ENCODE measurements at places on chromosomes 6 and 20.

DNA sequence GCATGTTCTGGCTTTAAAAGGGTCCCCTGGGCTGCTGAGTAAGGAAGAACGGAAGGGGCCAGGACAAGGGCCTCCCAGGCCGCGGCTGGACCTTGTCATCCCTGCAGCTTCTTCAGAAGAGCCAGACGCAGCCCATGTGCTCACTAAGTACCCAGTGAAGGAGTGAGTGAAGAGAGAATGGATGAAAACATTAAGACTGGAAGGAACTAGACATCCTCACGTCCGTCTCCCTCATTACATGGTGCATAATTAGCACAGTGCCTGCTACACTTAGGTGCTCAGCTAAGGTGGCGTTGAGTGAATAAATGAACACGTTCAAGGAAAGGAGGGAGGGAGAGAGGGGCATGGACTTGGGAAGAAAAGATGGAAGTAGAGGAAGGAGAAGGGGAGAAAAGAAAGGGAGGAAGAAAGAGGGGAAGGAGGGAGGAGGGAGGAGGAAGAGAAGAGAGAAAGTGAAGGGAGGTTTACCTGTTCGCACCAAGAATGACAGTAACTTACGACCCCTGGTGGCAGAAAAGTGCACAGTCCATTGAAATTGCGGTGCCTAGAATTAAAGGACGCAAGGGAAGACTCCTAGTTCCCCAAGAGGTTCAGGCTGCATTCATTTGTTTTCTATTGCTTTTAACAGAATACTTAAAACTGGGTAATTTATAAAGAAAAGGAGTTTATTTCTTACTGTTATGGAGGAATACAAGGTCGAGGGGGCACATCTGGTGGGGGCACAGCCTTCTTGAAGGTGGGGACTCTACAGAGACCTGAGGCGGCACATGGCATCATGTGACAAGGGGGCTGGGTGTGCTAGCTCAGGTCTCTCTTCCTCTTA is 8.0 kb downstream of the TP53RK start:
- peak; percentile 60 for DNase-seq

DNA sequence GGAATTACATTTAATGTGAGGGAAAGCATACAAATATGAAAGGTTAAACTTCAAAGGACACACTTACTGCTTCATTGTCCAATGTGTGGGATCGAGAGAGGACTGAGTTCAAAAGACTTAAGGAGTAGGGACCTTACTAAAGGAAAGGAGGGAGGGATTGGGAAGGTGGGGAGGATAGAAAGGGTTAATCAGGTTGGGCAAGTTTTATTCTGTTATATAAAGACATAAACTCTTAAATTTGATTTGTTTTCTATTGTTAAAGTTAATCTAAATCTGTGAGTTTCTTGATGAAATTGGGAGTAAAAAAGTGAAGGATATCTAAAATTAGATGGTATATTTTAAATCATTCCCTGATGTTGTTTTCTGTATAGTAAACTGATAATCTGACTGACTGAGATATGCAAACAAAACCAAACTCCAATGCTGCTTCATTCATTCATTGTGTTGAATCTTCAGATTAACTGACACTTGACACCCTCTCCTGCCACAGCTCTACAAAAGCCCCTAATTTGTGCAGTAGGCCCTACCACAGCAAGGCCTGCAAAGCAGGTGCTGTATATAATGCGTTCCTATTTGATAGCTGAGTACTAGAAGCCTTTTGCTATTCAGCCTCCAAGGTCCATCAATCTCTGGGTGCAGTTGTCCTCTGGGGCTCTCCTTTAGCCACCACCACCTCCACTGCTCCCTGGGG is 1.3 kb upstream of the UBE2J1 start:
- DNase-seq = no peak

GRCh38 chr6:117601811-117602150 is 530 bp downstream of the GOPC start:
- DNase-seq = peak; percentile 51

DNA sequence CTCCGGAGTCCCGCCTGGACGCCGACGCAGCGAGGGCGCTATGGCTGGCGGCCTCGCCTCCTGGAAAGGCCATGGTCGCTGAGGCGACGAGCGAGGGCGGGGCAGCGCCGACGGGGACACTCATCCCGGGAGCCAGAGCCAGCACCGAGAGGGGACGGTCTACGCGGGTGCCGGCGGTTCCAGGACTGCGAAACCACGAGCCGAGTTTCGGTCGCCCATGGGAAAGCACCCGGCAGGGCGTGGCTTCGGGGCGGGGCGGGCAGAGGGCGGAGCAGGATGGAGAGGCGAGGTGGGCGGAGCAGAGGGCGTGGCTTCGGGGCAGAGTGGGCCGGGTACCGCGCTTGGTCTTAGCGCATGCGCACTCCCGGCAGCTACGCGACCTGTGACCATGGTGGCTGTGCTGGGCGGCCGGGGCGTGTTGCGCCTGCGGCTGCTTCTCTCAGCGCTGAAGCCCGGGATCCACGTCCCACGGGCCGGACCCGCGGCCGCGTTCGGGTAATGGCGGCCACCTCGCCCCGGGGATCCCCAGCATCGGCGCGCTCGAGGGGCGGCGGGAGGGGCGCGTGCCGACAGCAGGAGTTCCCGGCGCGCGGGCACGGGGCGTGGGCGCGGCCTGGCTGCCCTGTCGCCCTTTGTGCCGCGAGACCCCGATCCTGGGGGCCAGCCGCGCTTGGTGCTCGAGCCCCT is at the start of gene BPHL:
Gene BPHL (plus strand): TSS at position 359 of the 687 bp plus-strand sequence. CDS start 30 bp downstream, at position 389.
- peak; percentile 100 for DNase-seq

GRCh38 chr20:12815778-12816408 is 192.9 kb upstream of the SPTLC3 start:
- DNase-seq = no peak

GRCh38 chr6:157656437-157656997 is 166.5 kb upstream of the SNX9 start:
- DNase-seq = no peak

- no peak for DNase-seq
These were observed 31.0 kb downstream of the POM121L2 start for GRCh38 chr6:27281105-27281539.

DNA sequence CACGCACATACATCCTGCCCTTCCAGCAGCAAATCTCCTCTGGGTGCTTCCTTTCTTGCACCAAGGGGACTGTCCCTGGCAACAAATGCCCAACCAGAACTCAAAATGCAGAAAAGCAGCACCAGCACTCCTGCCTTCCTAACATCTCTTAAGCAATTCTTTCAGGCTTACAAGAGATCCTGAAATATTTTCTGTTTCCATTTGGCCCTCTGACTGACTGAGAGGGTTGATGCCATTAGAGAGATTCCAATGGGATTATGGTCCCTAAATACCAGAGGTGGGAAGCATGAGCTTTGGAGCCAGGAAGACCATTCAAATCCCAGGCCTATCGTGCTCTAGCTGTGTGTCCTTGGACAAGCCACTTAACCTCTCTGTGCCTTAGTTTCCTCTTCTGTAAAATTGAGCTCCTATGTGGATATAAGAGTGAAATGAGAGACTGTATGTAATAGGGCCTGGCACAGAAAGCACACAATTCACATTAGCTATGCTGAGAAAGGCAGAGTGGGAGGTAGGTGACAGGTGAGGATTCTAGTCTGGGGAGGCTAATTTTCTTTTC is 56.8 kb downstream of the PRDM1 start:
- DNase-seq = no peak

GRCh38 chr20:22836211-22836610 is 198.9 kb upstream of the SSTR4 start:
- DNase-seq = no peak

DNA sequence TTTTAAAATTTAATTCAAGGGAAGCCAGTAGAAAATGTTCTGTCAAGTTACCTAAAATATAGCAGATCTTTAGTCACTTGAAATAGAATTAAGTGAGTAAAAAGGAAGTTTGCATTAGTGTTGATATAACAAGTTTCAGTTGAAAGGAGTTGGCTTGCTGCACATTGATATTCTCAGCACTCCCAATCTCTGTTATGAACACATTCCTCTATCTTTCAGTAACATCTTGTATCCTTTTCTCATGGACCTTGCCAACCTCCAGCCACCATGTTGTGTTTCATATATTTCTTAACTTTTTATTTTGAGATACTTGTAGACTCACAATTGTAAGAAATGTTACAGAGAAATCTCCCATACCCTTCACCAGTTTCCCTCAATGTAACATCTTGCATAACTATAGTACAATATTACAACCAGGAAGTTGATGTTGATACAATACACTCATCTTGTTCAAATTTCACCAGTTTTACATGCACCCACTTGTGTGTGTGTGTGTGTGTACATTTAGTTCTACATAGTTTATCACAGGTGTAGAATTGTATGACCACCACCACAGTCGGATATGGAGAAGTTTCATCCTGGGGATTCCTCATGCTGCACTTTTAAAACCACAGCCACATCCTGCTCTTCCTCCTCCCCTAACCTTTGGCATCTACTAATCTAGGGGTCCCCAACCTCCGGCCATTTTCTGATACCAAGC is 20.2 kb upstream of the PAQR8 start:
- DNase-seq = no peak

- DNase-seq = no peak
These were observed 87.8 kb downstream of the L3MBTL3 start for GRCh38 chr6:130105996-130106704.

GRCh38 chr6:152078001-152078400 is 270.5 kb downstream of the ESR1 start:
- no peak for DNase-seq

- DNase-seq = no peak
These were observed 12.9 kb upstream of the FOXA2 start for GRCh38 chr20:22597303-22597702.

DNA sequence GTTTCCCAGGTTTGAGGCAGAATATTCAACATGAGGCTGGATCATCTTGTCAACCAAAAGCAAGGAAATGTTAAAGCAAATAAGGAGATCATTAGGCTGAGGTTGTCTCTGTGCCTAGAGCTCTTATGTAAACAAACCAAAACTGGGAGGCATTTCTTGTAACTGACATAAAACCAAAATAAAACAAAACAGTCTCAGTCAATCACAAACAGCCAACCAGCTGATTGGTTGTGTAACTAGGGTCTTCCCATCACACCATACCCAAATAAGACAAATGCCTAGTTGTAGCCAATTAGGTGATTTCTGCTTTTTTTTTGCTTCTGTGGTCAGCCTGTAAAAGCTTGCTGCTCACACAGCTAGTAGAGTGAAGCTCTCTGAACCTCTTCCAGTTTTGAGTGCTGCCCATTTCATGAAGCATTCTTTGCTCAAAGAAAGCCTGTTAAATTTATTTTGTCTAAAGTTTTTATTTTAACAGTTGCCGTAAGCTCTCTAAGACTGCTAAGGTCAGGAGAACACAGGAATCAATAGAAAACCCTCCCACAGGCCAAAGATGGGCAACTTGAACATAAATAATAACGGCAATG is 8.9 kb upstream of the FITM2 start:
- DNase-seq = no peak

DNA sequence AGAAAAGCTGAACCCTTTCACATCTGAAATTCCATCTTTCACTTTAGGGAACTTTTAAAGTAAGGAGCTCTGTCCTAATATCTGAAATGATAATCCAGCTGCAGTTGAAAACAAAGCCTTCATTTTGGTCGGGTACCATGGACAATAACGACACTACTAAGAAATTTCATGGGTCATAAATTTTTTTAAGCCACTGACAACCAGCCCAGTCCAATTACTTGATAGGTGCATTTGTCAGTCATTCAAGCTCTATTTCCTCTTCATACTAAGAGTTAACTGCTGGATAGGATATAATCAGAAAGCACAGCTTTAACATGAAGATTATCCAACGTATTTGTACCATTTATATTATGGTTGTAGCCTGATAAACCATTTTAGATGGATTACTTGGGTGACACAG is 52.5 kb downstream of the MMUT start:
- DNase-seq = no peak

DNA sequence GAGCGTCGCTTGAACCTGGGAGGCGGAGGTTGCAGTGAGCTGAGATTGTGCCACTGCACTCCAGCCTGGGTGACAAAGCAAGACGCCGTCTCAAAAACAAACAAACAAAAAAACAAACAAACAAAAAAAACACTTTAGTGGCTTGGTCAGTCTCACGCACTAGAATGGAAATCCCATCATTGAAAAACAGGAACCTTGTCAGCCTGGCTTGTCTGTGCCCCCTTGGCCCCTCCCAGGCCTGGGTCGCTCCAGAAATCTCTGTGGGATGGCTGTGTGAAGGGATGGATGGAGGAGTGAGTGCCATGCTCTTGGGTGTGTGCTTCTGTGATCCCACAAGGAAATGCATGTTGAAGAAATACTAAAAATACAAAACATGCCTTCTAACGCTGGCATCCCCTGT is 20.9 kb upstream of the NAA20 start:
- no peak for DNase-seq

GRCh38 chr20:49394264-49394663 is 88.2 kb downstream of the KCNB1 start:
- no peak for DNase-seq

DNA sequence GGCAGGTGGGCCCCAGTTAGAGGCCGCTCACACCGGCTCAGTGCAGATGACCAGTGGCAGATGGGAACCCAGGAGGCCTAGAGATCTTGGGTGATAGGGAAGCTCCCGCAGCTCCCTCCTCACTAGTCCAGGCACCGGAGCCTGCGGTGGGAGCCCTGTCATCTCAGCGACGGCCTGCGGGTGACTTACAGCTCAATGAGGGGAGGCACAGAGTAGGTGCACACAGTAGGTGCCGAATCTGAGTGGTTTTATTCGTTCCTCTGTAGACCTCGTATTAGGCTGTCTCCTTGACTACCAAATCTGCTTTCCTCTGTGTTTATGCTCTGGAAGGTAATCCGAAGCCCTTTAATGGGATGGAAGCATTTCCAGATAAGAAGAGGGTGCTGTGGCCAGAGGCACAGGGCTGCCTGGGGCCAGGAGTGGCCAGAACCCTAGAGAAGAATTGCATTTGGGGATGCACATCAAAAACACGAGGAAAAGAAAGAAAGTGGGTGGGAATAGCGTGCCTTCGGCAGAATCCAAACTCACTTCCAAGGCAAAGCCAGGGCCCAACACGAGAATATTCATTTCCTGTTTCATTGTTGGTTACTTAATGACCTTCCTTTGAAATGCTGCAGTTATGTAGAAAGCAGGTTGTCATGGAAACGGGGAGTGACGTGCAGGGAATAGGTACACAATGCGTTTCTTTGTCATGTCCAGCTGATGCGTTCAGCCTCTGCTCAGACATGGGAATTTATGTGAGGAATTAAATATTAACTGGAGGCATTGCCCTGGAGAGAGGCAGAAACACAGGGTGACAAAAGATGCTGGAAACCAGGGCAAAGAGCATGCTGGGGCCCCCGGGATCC is 24.7 kb downstream of the MYT1 start:
- DNase-seq = no peak

DNA sequence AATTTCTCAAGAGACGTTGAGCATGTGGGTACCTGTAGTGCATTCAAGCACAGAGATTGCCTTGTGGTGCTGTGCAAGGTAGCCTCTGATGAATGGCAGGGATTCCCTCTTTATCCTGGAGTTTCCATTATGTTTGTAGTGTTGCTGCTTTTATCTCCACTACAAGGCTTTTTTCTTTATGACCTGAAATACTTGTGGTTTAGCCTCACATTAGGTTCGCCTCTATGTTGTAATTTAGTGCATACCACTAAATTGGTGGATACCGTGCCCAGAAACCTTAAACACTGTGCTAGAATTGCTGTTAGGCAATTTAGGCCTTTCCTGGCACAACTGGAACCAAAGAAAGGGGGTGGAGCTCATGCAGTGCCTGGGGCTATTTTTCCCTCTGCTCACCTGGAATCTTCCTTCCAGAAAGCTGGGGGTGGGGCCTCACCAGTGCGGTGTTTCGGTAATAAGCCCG is 76.8 kb downstream of the NCOA7 start:
- DNase-seq = no peak

- no peak for DNase-seq
These were observed 118.3 kb downstream of the RALGAPA2 start for GRCh38 chr20:20594171-20594530.

Data from activated naive CD8-positive, alpha-beta T cell treated with anti-CD3 and anti-CD28 coated beads, Interleukin-2, amount 10 ng/mL, durations not matched to agents 7 days and 5 days (primary cell).